Fibroblast of skin of left biceps (primary cell): ENCODE measurements at places on chromosomes 5 and 9.

DNA sequence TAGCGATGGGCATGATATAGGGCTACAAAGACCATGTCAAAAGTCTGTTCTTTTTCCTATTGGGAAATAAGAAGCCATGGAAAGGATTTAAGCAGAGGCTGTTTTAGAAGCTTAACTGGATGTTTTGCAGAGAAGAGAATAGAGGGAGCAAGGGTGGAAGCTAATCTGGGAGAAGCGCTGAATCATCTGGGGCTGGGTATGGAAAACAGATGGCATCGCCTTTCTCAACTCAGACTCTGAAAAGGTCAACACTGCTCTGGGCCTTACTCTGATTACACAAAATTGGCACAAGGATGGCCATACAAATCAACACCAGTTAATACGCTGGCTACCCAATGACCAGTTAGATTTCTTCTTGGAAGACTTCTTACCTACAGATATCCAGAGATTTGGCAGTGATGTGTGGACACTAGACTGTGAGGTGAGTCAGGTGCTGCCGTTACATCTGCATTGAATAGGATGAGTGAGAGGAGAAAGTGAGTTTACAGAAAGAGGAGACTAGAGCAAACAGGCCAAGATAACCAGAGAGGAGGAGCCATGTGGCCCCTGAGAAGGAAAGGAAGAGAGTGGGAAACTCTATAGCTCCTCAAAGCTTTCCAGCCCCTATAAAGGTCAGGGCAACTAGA is 6.2 kb upstream of the TCERG1 start:
- no peak for DNase-seq

- DNase-seq = no peak
These were observed 682.3 kb upstream of the ST8SIA4 start for GRCh38 chr5:101585366-101585765.

DNA sequence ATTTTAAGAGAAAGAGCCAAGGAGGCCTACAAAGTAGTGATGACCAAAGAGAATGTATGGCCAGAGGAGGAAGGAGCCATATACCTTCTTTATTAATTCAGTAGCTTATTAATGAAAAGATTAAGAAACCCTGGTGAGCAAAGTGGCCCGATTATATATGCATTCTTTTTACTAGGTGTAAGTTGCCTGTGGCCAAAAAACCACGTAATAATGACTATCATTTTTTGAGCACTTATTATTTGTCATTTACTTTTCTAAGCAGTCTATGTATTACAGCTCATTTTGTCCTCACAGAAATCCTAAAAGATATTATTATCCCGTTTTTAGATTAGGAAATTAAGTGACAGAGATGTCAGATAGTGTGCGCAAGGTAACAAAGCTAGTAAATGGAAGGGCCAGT is 3.0 kb downstream of the CWC27 start:
- no peak for DNase-seq

DNA sequence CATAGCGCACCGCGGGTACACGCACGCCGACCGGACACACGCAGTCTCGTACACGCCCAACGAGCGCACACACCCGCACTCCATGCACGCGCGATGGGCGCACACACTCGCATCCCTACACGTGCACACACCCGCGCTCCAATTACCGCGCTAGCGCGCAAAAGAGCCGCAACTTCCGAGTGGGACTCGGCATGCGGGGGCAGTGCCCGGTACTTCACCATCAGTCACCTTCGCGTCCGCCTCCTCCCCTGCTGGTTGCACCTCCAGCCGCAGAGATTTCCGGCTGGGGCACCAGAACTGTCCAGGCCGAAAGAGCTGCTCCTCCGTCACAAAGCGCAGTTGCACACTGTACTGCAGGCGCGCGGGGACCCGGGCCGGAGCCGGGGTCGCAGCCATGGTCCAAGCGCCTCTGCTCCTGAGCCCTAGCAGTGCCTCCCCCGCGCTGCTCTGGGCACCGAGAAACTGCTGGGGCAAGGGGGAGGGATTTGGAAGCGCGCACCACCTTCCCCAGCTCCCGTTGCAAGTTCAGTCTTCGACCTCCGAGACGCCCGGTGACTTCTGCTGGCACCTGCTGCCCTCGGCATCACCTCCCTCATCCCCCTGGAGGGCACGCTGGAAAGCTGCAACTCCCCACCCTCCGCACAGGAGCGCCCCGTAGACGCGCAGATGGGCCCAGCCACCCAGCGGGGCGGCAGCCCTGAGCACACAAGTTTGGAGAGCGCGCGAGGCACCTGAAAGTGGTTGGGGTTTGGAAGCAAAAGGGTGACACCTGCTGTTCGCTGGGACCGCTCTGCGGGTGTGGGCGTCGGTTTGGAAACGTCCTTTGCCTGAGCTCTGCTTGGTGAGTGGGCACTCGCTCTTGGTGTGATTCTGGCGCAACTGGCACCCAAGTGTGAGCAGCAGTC is 337.4 kb upstream of the PUM3 start:
- DNase-seq = no peak

- DNase-seq = no peak
These were observed 3.1 kb downstream of the GFRA3 start for GRCh38 chr5:138271281-138271680.
